ENCODE measurements at places on chromosomes 6 and 20.

GRCh38 chr6:28351087-28351486 lies 1.3 kb downstream of the ZKSCAN3 start:
- no peak for DNase-seq

DNA sequence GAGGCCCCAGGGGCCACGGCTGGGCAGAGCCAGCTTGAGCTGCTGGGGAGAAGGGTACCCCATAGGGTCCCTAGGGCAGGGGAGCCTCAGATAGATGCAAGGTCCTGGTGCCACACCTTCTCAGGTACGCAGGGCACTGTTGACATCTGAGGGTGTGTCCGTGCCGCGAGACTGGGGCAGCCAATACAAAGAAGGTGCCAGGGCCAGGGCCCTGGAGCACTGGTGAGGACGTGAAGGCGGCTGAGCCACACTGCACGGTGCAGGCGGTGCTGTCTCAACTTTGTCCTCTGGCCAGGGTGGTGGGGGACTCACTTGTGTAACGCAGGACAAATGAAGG lies 649 bp upstream of the LRRC73 start:
- DNase-seq: no peak

DNA sequence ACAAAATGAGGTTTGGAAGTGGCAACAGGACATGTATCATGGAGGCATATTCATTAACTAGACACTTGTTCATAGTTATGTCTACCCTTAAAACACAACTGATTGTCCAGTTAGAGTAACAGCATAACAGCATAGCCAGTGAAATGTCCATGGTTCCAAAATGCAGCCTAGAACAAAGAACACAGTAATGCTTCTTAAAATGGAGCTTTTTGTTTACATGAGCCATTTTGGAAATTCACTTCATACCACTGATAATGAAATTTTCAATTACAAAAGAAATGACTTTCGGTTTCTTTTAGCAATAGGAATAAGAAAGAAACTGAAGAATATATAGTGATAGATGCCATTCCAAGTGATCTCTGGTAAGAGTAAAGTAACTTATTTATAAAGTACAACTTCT lies 111.1 kb upstream of the DST start:
- no peak for DNase-seq

GRCh38 chr6:154792761-154793160 lies 59.5 kb downstream of the SCAF8 start:
- DNase-seq: no peak

GRCh38 chr6:71544028-71544427 lies 255.4 kb downstream of the OGFRL1 start:
- DNase-seq: no peak

DNA sequence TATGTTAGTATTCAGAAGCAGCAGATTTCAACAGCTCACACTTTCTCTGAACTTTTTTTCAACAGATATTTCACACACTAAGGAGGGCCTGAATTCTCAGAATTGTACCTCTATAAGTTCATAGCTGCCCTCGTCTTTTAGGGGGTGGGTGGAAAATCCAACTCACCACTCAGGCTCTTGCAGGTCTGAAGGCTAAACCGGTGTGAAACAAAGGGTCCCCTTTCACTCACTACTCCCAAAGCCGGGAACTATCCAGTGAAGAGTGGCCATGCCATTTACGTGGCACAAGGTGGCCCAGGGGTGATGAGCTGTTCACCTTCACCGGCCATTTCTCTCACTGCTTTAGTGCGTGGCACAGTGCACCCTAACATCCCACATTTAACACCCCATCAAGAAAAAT lies 24.2 kb downstream of the TBC1D7 start:
- DNase-seq: no peak

GRCh38 chr6:65081756-65082155 lies 625.3 kb downstream of the EYS start:
- DNase-seq: no peak

Data from stimulated activated CD4-positive, alpha-beta T cell treated with anti-CD3 and anti-CD28 coated beads, Interleukin-15, amount 100 ng/mL, for 48 hours (primary cell).